ENCODE measurements at places on chromosomes 1 and 21.

DNA sequence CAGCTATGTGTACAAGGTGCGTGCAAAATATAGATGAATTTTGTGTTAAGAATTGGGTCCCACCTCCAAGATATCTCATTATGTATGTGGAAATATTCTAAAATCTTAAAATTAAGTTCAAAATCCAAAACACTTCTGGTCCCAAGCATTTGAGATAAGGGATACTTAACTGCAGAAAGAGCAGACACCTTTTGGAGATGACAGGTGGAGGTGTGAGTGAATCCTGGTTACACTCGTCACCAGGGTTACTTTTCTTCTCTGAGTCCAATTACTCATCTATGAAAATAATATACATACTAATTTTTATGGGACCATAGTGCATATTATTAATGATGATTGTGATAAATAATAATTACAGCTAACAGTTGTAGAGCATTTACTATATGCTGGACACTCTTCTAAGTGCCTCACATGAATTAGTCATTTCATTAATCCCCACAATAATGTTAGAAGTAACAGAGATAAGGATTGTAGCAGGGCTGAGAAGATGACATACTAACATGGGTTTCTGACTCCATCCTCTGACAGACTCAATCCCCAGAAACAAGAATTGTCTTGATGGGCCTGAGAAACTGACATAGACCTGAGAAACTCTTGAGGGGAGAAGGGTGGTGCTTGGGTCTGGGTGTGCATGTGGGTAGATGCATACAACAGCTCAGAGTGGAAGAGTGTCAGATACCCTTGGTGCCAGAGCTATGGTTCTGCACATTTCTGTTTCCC is 8.3 kb upstream of the FASLG start:
- DNase-seq = peak; percentile 64

DNA sequence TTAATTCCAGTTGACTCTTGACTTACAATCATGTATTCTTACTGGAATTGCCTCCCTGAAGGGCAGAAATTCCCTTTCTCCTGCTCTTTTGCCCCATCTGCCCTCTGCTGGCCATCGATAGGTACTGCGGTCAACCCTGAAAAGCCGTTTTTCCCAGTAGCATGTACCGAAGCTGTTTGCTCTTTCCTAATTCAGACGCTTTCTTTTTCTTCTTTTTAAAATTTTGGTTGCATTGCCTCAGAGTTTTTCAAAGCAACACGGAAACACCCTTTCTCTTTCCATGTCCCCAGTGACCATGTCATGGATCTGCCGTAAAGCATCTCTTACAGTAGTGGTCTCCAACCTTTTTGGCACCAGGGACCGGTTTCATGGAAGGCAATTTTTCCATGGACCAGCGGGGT is 164.2 kb upstream of the C1orf21 start:
- DNase-seq = peak; percentile 49

DNA sequence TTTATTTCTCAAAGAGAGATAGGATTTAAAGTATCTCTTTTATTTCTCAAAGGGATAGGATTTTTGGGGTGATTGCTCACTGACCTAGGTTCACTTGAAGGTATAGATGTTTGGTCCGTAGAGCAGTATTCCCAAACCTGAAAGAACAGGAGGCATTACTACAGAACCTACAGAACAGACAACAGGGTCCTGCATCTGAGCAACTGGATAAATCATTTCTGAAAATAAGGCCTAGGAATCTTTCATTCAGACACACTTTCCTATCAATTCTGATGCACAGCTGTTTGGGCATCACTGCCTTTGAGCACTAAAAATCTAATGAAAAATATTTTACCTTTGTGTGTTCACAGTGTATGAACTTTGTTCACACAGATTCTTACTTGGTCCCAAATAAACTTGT is 17.2 kb upstream of the CLIC6 start:
- DNase-seq = no peak

DNA sequence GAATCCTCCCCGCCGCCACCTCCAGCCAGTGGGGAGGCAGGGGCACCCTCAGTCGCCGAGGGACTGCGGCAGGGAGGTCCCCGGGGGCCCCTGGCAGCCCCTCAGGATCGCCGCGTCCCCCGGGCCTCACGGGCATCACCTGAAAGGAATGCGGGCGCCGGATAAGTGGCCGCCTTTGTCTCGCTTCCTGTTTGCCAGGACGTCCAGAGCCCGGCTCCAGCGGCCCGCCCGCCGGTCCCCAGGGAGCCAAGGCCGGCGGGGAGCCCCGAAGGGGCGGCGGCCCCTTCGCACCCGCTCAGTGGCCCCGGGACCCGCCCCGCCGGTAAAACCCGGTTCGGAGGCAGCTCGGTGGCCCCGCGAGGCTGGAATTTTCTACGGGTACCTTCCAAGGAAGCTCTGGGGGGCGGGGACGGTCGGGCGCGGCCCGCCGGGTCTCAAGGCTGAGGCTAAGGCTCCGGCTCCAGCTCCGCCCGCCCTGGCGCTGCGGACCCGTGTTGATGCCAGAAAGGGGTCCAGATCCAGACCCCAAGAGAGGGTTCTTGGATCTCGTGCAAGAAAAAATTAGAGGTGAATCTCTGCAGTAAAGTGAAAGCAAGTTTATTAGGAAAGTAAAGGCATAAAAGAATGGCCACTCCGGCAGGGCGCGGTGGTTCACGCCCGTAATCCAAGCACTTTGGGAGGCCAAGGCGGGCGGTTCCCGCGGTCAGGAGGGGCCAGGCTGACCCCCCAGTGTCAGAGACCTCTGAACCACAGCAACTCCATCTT is 12.6 kb downstream of the TINAGL1 start:
- DNase-seq = no peak

DNA sequence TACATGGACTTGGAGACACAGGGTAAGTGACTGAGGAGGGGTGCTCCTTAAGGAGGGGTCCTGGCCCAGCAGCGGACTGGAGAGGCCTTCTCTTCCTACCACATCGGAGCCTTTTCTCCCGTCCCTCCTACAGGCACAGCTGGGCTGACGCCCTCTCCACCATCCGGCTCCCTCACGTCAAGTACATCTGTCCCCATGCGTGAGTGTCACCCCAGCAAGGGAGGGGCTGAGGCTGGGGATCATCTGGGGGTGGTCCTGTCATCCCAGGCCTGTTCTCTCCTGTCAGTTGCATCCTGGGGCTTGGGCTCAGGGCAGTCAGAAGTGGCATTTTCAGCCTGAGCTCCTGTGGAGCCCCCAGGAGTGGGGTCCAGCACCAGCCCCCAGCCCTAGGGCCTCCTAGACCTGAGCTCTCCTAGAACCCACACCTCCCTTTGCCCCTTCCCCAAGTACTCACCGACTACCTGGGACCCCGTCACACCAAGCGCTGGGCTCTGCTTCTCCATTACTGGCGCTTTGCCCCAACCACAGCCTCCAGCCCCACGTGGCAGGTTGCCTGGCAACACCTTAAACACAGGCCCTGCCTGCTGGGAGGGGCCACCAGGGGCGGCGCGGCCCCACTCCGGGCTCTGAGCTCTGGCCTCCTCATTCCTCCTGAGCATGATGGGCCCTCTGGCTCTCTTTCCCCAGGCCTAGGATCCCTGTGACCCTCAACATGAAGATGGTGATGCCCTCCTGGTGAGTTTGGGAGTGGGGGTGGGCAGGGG is 2.3 kb downstream of the LYPLA2 start:
- peak; percentile 43 for DNase-seq

DNA sequence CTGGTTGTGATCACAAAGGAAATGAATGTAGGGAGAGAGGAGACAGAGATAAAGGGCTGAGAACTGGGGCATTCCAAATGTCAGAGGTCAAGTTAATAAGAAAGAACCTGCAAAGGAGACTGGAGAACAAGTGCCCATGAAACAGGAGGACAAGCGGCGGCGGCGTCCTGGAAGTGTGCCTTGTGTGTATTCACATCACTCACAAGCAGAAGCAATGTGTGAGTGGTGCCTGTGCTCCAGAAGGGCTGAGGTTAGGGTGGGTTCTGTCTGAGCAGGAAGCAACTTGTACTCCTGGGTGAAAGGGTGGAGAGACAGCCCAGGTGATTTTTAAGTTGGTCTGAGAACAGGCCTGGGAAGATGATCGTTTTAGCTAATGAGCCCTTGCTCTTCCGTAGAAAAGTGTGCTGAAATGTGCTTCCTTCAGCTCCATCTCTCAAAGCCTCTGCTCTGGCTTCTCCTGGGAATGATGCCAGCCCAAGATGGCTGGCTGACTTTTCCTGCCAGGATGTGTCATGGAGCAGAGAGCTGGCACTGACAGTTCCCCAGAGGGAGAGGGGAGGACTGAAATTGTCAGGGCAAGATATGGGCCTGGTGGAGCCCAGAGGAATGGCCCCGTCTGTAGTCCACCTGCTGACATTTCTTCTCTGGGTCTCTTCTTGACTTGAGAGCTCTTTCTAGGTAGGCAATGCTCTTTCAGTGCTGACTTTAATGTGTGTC is 25.1 kb upstream of the PLEKHA6 start:
- no peak for DNase-seq

DNA sequence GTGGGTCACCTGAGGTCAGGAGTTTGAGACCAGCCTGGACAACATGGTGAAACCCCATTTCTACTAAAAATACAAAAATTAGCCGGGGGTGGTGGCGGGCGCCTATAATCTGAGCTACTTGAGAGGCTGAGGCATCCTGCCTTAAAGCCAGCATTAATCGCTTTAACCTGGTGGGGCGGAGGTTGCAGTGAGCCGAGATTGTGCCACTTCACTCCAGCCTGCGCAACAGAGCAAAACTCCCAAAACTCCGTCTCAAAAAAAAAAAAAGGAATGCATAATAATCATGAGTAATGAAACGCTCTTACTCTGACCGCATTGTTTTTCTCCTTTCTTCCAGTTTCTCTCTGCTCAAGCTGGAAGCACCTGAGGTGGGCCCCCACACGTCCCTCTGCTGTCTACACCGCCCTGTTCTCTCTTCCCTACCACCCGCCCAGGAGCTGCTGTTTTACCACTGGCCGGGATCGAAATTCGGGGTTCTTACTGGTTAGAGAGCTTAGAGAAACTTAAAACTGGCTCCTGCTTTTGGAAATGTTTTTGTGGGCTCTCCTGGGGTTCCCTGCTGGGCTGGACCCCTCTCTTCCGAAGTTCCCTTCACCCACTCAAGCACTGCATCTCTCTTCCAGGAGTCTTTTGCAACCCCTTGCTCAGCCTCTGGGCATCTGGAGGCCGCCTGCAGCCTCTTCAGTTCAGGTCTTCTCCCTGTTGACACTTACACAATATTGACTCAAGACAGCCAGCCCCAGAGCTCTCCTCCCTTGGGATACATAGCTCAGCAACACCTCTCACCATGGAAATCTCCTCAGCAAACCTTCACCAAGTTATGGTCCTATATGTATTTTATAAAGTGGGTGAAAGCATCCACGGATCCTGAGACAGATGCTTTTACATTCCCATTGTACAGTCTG is 62.5 kb downstream of the FAM163A start:
- DNase-seq = no peak

DNA sequence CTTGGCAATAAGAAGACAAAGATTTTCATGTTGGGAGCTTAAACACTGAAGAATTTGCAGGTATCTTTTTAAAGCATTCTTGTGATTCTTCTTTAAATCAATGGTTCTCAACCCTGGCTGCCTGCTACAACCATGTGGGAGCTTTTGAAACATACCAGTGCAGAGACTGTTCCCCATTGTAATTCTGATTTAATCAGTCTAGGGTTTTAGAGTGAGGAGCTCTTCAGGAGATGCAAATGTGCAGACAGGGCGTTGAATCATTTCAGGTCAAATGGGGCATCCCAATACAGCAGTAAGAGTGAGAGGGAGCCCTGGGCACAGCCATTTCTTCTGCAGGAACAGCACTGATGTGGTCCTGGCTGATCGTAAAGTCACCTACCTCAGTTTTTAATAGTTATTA is 24.3 kb downstream of the KCNJ6 start:
- DNase-seq = no peak

GRCh38 chr1:95095833-95096217 is 21.3 kb upstream of the TLCD4 start:
- DNase-seq = peak; percentile 30

DNA sequence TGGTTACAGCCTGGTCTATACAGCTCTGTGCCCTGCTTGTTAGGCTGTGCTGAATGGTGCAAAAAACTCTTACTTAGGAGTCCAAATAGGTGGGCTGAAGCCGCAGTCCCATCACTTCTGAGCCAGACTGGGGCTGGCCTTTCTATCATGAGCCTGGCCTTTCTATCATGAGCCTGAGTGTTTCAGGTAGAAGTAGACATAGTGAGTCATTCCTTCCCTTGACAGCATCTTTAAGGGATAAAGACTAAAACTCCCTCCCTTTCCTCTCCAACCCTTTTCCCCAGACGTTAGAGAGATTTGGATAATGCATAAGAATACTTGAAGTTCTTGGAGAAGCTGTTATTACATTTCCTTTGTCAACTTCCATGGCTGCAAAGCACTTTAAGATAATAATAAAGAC is 46.5 kb upstream of the PARP1 start:
- DNase-seq = no peak

DNA sequence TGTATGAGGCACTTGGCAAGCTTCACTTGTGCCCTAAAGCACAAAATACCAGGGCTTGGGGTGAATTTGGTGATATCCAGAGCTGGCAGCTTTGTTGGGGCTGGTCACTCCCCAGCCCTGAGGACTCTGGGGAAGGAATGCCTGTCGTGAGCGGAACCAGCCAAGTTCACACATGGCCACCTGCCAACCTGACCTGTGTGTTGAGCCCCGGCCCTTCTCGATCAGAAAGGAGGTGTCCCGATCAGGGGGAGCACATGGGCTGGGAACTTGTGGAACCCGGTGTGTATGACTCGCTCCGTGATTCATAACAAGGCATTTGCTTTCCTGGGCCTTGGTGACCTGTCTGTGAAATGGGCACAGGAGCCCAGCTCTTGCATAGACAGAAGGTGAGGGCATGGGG is 43.1 kb downstream of the AGPAT3 start:
- no peak for DNase-seq

- DNase-seq = peak; percentile 74
These were observed 6.5 kb downstream of the PTP4A2 start for GRCh38 chr1:31931593-31932225.

- peak; percentile 22 for DNase-seq
These were observed 176.7 kb downstream of the OLFM3 start for GRCh38 chr1:101820071-101820470.

- DNase-seq = no peak
These were observed 54.3 kb downstream of the PEX14 start for GRCh38 chr1:10529091-10529490.

GRCh38 chr1:3335754-3336640 is 118.5 kb upstream of the ARHGEF16 start:
- DNase-seq = no peak

- DNase-seq = peak; percentile 4
These were observed 45.4 kb upstream of the USP1 start for GRCh38 chr1:62391369-62391971.

GRCh38 chr1:224205438-224205840 is 22.4 kb downstream of the DEGS1 start:
- peak; percentile 74 for DNase-seq

GRCh38 chr21:43719748-43720538 is 1.0 kb downstream of the PDXK start:
- no peak for DNase-seq

GRCh38 chr1:17485281-17485680 is 45.8 kb upstream of the RCC2 start:
- peak; percentile 28 for DNase-seq

GRCh38 chr1:180606155-180606554 is 25.7 kb upstream of the XPR1 start:
- no peak for DNase-seq

- DNase-seq = no peak
These were observed 23.2 kb downstream of the PTTG1IP start for GRCh38 chr21:44850208-44850800.
